Activated CD4-positive, alpha-beta T cell treated with anti-CD3 and anti-CD28 coated beads, Interleukin-2, amount 50 U/mL, for 1 hour (primary cell): ENCODE measurements at places on chromosomes 7 and 10.
A peak's percentile ranks its signal among the peaks of the same experiment; 100 is the strongest.

- DNase-seq: no peak
Observed at GRCh38 chr10:127227663-127228062, 31.3 kb upstream of the INSYN2A start.

- DNase-seq: no peak
Observed at GRCh38 chr10:65032867-65033769, 1511.9 kb downstream of the REEP3 start.

DNA sequence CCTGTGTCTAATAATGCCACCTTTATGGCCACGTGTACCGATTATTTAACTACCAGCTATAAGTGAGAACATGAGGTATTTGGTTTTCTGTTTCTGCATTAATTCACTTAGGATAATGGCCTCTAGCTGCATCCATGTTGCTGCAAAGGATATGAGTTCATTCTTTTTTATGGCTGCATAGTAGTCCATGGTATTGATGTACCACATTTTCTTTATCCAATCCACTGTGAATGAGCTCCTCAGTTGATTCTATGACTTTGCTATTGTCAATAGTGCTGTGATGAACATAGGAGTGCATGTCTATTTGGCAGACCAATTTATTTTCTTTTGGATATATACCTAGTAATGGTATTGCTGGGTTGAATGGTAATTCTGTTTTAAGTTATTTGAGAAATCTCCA lies 96.4 kb downstream of the SLC25A40 start:
- DNase-seq: no peak

- no peak for DNase-seq
Observed at GRCh38 chr7:100356416-100357068, 1.4 kb upstream of the PILRB start.

- no peak for DNase-seq
Observed at GRCh38 chr10:103232772-103233488, 12.8 kb upstream of the RPEL1 start.

DNA sequence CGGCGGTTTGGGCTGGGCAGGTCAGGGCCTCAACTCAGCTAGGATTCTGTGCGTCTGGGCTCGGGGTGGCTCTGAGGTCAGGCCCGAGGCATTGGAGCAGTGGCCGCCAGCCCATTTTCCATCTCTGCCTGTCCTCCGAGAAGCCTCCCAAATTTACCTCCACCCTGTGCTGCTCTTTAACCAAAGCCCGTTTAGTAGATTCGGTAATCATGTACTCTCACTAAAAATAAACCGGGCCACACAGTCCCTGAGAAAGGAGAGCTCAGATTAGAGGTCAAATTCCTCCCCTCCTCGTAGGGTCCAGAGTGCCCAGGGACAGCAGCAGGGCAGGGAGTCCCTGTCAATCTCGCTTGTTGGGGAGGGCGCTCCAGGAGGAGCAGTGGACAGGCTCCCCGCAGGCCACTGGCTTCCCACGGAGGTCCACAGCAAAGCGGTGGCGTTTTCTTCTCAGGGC lies 88.7 kb upstream of the CHST15 start:
- DNase-seq: no peak

DNA sequence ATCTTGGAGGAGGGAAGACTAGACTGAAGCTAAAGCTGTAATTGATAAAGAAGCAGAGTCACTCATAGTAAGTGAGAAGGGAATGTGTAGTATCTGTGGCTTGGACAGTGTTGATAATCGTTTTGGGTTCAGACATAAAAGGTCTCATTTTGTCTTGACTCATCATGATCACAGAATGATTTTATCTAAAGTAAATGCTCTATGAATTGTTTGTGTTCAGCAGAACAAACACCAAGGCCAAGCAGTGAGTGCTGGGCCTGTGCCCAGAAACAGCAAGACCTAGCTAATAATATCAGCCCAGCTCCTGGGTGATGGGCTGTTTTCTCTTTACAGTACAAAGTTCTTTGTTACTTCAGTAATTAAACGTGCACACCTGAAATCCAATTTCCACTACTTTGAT lies 26.7 kb upstream of the CD36 start:
- no peak for DNase-seq

DNA sequence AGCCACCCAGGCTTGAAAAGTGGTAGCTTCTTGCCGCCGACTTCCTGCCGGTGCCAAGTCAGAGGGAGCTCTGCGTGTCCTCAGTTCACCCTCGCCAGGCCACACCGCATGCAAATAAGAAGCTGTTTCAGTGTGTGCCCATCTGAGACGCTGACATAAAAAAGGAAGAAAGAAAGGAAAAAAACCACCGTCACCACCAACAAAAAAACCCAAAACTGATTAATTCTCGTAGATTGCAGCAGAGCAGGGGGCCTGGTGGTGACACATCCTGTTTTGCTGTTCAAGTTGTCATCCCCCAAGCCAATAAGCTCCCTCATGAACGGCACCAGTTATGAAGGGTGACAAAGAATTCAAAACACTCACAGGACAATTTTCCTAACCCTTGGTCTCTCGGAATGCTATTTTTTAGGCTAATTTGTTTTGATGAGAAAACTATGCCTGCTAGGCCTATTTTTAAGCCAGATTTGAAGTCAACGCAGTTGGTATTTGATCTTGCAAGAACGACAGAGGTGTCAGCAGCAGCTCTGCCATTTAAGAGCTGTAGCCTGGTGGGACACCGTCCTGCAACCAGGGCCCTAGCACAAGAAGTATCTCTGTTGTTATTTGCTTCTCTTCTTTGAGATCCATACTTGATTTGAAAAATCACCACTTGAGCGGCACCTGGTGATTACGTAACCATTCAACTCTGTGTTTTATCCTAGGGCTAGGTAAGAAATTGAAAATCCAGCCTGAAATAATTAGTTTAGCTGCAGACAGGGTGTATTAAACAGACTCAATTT lies 145.6 kb downstream of the PFKFB3 start:
- DNase-seq: peak; percentile 77

DNA sequence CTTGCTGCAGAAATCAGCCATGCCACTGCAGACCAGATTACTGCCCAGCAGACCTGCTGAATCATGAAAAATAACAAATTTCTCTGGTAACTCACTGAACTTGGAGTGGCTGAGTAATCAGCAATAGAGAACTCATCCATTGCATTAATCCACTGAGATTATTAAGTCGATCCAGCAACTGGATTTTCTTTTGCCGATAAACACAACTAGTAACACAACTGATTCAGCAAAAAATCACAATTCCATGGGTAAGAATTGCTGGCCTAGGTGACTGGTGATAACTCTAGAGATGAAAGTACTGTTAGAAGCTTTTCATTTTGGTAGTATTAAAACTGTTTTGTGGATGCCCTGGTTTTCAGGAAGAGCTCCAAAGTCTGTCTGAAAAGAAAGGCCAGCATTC lies 214.5 kb downstream of the ETV1 start:
- DNase-seq: no peak

- no peak for DNase-seq
Observed at GRCh38 chr10:72375585-72375984, 20.9 kb upstream of the DNAJB12 start.

GRCh38 chr10:46014683-46015405 lies 15.6 kb downstream of the NCOA4 start:
- DNase-seq: no peak

DNA sequence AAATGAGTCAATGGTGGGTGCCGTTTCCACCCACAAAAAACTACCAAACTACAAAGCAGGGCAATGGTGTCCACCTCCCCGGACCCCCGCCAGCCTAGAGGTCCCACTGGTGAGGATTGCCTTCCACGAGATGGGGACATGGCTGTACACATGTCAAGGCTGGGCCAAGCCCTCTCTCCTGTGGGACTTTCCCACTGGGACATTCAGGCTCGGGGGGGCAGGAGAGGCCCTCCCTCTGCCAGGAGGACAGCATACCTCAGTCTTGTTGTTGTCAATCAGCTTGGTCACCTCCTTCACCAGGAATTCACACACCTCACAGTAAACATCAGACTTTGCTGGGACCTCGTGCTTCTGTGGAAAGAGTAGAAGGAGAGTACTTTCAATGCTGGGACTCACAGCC lies 31.1 kb downstream of the PSAP start:
- no peak for DNase-seq

DNA sequence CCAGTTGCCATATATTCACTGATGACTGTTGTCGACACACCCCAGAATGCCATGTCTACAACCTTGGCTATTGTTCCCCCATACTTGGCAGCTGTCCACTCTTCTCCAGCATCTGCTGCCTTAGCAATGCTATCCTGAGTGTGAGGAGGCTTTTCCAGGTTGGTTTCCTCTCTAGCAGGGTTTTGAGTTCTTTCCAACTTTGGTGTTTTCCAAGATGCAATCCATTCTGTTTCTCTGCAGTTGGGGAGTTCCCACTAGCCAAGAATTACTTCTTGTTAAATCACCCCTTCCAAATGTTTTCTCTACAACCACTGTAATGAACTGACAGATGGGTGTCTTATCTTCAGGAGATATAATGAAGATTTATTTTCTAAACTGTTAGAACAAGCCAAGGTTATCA lies 617.4 kb downstream of the CCSER2 start:
- DNase-seq: no peak

- no peak for DNase-seq
Observed at GRCh38 chr7:139654276-139655181, 123.3 kb downstream of the HIPK2 start.
